ENCODE measurements at places on chromosomes 12 and 14. TPM values are rescaled to one million over a fixed set of nuclear protein-coding genes. Genes with fewer than 3 reads are reported as not detected.

DNA sequence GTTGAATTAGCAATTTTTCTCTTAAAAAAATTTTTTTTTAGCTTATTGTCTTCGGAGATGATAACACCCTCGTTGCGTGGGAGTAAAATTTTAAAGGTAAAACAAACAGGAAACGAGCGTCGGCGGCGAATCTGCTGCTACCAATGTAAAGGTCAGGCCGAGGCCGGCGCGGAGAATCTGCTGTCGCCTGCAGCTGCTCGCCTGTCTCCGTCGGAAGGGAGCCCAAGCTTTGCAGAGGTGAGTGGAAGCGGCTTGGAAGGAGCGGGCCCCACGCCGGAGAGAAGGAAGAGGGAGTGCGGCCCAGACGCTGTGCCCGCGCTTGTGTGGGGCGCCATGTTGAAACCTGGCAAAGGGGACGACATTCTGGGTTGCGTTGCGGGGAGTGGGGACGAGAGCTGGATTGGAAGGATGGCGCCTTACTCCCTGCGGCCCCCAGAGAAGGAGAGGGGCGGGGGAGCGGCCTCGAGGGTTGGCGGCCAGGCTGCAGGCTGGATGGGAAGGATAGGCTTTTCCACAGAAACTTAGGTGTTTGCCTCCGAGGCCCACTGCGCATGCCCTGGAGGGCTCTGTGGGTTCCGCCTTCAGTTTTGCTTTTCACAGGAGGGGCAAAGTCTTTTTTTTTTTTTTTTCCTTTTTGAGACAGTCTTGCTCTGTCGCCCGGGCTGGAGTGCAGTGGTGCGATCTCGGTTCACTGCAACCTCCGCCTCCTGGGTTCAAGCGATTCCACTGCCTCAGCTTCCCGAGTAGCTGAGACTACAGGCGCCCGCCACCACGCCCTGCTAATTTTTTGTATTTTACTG lies at the start of gene SNRNP35:
TSS of gene SNRNP35 (plus strand) at position 160 of the 800 bp plus-strand sequence. CDS start 7,402 bp downstream, outside the sequence.
- no peaks in the 10 kb centered on the region for H3K36me3 ChIP-seq
- peak; percentile 80 for DNase-seq
- H3K27me3 ChIP-seq, result peaks cover 5% of the 10 kb centered on the region
- peak within 1 kb of the TSS; percentile 99 for H3K4me3 ChIP-seq
- peaks cover 11% of the 10 kb centered on the region for H3K4me1 ChIP-seq

GYS2 gene
- not detected for total RNA-seq

DNA sequence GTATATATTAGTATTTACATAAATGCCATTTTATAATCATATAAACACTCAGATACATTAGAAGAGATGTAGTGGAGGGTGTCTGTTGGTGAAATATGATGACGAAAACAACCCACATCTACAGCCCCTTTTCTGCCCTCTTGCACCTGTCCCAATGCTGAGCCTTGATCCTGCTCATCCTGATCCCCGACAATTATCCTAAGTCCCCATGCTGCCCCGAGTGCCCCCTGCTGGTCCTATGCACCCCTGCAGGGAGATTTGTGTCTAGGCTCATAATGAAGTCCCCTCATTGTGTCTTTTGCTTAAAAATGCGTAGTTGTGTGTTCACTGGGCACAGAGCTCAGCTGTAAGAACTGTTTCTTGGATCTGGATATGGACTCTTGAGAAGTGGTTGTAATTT lies 554.5 kb downstream of the TMEM121 start:
- H3K36me3 ChIP-seq, result no peaks in the 10 kb centered on the region
- no peak overlapping the region for H3K27ac ChIP-seq
- H3K4me3 ChIP-seq, result no peak overlapping the region
- no peaks in the 10 kb centered on the region for H3K27me3 ChIP-seq

DNA sequence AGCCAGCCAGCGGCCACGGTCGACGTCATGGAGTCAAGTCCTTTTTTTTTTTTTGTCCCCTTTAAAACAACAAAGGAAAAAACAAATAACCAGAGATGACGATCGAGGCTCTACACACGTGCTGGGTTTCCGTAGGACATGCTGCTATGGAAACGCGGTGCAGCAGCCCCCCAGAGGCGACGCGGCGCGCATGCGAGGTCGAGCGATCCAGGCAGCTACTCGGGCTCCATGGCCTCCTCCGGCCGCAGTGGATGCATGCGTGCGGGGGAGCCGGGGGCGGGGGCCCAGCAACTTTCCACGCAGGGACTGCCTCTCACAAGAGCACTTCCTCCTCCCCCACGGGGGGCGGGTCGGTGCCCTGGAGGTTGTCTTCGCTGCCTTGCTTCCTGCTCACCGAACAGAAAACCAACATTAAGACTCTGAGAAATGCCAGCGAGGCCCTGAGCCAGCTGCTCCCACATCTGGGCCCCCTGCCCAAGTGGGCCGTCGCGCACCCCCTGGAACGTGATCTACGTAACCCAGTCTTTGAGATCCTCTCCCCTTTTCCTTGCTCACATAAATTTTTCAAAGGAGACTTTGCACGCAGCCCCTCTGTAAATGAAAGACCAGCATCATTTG lies 30.7 kb downstream of the P2RX4 start:
- no peak for DNase-seq
- H3K4me1 ChIP-seq, result peaks cover 4% of the 10 kb centered on the region

PPM1H gene
- total RNA-seq, result 6.3 TPM

DNA sequence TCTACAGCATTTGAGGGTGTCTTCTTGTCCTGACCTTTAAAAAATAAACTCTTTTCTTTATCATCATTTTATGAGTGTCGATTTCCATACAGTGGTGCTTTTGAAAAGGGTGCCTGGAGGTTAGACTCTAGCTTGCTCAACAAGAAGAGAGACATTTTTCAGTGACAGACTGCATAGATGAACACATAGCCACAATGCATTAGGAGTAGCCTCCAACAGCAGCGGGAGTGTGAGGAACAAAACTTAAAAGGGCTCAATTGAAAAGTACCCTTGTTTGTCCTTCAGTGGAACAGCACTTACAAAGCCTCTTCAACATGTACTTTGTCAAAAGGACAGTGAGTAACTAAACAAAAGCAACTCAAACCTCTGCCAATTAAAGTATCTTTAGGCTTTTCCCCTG lies 119.3 kb downstream of the SOX5 start:
- H3K4me3 ChIP-seq, result no peak overlapping the region
- DNase-seq, result no peak
- peaks cover 19% of the 10 kb centered on the region for H3K4me1 ChIP-seq

- no peak for DNase-seq
- no peak overlapping the region for H3K27ac ChIP-seq
- H3K27me3 ChIP-seq, result peaks cover 10% of the 10 kb centered on the region
- H3K4me1 ChIP-seq, result peaks cover 24% of the 10 kb centered on the region
- H3K4me3 ChIP-seq, result no peak overlapping the region
These were observed 277.1 kb downstream of the DPF3 start for GRCh38 chr14:72616811-72617210.

- no peak for DNase-seq
- no peak overlapping the region for H3K4me3 ChIP-seq
- H3K36me3 ChIP-seq, result no peaks in the 10 kb centered on the region
- H3K27ac ChIP-seq, result no peak overlapping the region
- H3K4me1 ChIP-seq, result no peaks in the 10 kb centered on the region
These were observed 88.1 kb upstream of the CCDC175 start for GRCh38 chr14:59664741-59665140.

DNA sequence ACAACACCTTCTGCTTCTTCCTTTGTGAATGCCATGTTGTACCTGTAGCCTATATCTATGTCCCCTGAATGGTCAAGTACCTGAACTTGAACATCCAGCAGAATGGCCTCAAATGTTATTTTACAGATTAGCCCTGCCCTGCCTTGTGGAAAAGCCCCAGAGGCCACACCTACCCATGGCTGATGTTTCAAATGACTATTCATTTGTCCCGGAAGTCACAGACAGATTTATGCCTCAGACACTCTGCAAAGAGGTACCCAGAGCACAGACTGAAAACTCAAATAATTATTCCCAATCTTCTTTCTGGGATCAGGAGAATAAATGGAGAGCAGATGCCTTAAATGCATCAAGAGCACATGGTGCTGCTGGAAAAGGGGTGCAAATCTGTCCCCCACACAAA lies 13.0 kb upstream of the DPF3 start:
- H3K27me3 ChIP-seq, result no peaks in the 10 kb centered on the region
- no peak overlapping the region for H3K27ac ChIP-seq
- H3K4me1 ChIP-seq, result no peaks in the 10 kb centered on the region
- DNase-seq, result no peak

- H3K4me3 ChIP-seq, result no peak overlapping the region
- no peak overlapping the region for H3K27ac ChIP-seq
- no peak for DNase-seq
- H3K4me1 ChIP-seq, result no peaks in the 10 kb centered on the region
These were observed 496.4 kb downstream of the PCNX1 start for GRCh38 chr14:71403656-71404055.

RNU4-1 gene
- 5,722 TPM for total RNA-seq

ITGB7 gene
- not detected for total RNA-seq

- H3K36me3 ChIP-seq, result no peaks in the 10 kb centered on the region
- no peak overlapping the region for H3K4me3 ChIP-seq
- peaks cover 1% of the 10 kb centered on the region for H3K27me3 ChIP-seq
These were observed 13.3 kb downstream of the REM2 start for GRCh38 chr14:22896356-22896755.

All from glutamatergic neuron (in vitro differentiated cells).